ENCODE measurements at places on chromosomes 2 and 18. TPM values are rescaled to one million over a fixed set of nuclear protein-coding genes. Genes with fewer than 3 reads are reported as not detected.

DNA sequence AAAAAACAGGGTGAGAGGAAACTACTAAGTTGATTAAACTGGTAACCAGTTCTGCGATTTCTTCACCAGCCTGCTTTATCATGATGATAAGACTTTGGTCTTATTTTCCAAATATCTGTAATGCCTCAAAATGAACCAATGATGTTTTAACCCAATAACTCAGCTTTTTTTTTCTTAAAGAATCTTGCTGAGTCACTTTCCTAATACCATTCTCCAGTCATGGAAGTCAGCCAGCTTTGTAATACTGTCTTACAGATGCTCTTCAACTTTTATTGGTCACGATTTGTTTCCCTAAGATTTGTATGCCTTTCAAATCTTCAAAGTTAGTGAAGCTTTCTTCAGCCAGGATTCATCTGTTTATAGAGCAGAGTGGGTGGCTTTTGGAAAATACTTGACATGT lies 47.7 kb upstream of the SMIM21 start:
- no peaks in the 10 kb centered on the region for H3K27me3 ChIP-seq
- H3K27ac ChIP-seq: peak overlapping the region; percentile 25
- peaks cover 24% of the 10 kb centered on the region for H3K4me1 ChIP-seq

GRCh38 chr2:3787768-3788167 lies 84.4 kb downstream of the DCDC2C start:
- H3K36me3 ChIP-seq: no peaks in the 10 kb centered on the region
- DNase-seq: no peak
- H3K4me3 ChIP-seq: no peak overlapping the region

- DNase-seq: no peak
- H3K27me3 ChIP-seq: peaks cover 6% of the 10 kb centered on the region
- 0 out of 2 replicates have a peak, but pooled peaks cover 3% of the 10 kb centered on the region for H3K4me1 ChIP-seq
- H3K36me3 ChIP-seq: no peaks in the 10 kb centered on the region
- no peak overlapping the region for H3K27ac ChIP-seq
Observed at GRCh38 chr2:68805025-68805424, 66.2 kb downstream of the BMP10 start.

DNA sequence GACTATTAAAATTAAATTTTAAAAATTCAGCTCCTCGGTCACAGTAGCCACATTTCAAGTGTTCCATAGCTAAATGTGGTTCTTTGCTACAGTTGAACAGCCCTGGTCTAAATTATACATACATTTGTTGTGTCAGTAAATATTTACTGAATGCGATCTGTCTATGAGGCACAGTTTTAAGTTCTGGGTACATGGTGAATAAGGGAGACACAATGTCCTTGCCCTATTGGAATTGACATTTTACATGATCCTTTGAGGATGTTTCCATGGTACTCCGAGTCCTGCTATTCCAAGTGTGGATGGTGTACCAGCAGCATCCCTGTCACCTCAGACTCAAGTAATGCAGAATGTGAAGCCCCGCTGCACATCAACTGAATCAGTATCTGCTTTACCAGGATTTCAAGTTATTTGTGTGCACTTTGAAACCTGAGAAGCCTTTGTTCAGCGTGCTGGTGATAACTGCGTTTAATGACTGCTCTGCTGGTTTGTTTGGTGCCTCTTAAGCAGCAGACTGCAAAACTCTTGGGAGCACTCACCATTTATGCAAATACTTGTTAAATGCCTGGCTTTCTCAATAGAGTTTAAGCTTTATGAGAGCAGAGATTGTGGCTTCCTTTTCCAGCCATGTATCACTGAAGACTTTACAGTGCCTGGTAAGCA lies 1.5 kb downstream of the GALNT1 start:
- H3K27me3 ChIP-seq: no peaks in the 10 kb centered on the region
- H3K36me3 ChIP-seq: no peaks in the 10 kb centered on the region
- DNase-seq: peak; percentile 22
- H3K27ac ChIP-seq: no peak overlapping the region

The LMAN1 gene
- total RNA-seq: 166 TPM

GRCh38 chr2:127379712-127380355 lies 7.9 kb downstream of the MAP3K2 start:
- H3K27me3 ChIP-seq: no peaks in the 10 kb centered on the region
- DNase-seq: no peak
- no peaks in the 10 kb centered on the region for H3K36me3 ChIP-seq
- H3K27ac ChIP-seq: no peak overlapping the region
- H3K4me3 ChIP-seq: no peak overlapping the region

The ANKRD53 gene
- total RNA-seq: not detected

The CFAP53 gene
- total RNA-seq: 0.11 TPM

DNA sequence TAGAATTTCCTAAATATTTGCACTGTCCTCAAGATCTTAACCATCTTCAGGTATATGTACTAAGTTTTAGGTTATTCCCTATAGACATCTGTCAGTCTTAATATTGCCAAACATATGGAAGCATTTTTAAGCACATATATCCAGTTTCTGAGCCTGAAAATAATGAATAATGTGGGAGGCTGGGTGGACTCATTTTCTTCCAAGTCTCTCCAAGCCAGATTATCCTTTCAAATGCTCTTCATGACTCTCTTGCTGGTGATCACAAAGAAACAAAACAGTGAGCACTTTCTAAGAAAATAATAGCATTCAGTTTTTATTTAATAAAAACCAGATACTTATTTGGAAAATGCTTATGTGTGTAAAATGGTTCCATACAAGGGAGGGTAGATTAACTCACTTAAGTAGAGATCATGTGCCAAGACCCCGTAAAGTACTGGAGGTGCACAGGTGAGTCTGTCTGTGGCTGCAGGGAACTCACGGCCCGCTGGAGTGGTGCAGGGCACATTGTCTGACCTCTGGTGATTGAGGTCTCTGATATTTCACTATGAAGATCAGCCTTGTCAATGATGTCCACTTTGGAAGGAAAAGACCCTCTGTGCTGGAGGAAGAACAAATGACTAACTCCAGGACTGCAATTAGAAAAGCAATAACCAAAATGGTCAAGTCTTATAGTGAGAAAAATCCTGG lies 161.6 kb downstream of the TMEM18 start:
- H3K36me3 ChIP-seq: no peaks in the 10 kb centered on the region
- H3K4me3 ChIP-seq: no peak overlapping the region
- no peak overlapping the region for H3K27ac ChIP-seq
- H3K4me1 ChIP-seq: no peaks in the 10 kb centered on the region

DNA sequence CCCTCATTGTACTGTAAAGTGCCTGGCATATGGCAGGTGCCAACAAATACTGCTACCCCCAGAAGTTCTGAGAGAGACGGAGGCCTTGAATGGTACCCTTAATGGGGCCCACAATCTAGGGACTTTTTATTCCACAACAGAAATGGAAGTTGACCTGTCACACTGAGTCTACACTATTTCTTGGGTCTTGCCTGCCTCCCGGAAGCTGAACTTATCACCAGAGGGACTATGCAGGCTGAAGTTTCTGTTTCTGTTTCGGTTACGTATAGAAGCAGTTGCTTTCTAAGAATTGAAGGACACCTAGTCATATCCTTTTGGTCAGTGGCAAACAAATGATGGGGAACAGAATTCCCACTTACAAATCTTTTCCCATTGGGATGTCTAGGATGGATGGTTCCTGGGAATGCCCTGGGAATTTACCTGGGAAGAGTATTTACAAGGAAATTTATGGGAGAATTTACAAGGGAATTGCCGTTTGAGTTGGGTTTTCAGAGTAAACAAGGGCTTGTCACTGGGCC lies 74.2 kb downstream of the HS1BP3 start:
- peaks cover 38% of the 10 kb centered on the region for H3K4me1 ChIP-seq
- no peaks in the 10 kb centered on the region for H3K36me3 ChIP-seq
- no peak for DNase-seq
- H3K27ac ChIP-seq: no peak overlapping the region

DNA sequence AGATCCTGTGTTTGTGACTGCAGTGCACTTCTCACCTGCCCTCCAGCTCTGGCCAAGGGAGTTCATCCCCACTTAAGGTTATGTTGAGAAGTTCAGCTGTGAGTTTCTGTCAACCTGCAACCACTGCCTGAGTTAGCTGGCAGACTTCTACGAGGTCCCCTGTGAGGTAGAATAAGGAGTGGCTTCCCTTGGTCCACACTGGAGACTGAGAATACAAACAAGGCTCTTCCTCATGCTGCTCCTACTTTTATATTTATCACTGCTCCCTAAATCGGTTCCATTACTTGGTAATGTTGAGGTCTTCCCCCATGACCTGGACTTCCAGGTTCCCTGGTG lies 353.2 kb upstream of the CWC22 start:
- H3K4me3 ChIP-seq: no peak overlapping the region
- no peak for DNase-seq
- no peaks in the 10 kb centered on the region for H3K4me1 ChIP-seq

GRCh38 chr18:54529444-54529843 lies 61.6 kb upstream of the DYNAP start:
- H3K36me3 ChIP-seq: no peaks in the 10 kb centered on the region
- no peak for DNase-seq
- H3K27me3 ChIP-seq: no peaks in the 10 kb centered on the region
- H3K27ac ChIP-seq: no peak overlapping the region

GRCh38 chr2:102433973-102434654 lies 11.2 kb downstream of the IL18RAP start:
- DNase-seq: no peak
- no peaks in the 10 kb centered on the region for H3K36me3 ChIP-seq
- no peaks in the 10 kb centered on the region for H3K4me1 ChIP-seq
- H3K27ac ChIP-seq: no peak overlapping the region

GRCh38 chr2:219430633-219431615 lies 3.7 kb upstream of the SPEG start:
- peak; percentile 24 for DNase-seq
- H3K4me3 ChIP-seq: no peak overlapping the region
- H3K36me3 ChIP-seq: no peaks in the 10 kb centered on the region
- H3K27me3 ChIP-seq: no peaks in the 10 kb centered on the region
- no peaks in the 10 kb centered on the region for H3K4me1 ChIP-seq

All from GM23248 (cell line).